ENCODE measurements at places on chromosomes 6 and 20.

GRCh38 chr20:49712996-49713752, 504 bp downstream of the B4GALT5 start:
- DNase-seq = peak; percentile 56

DNA sequence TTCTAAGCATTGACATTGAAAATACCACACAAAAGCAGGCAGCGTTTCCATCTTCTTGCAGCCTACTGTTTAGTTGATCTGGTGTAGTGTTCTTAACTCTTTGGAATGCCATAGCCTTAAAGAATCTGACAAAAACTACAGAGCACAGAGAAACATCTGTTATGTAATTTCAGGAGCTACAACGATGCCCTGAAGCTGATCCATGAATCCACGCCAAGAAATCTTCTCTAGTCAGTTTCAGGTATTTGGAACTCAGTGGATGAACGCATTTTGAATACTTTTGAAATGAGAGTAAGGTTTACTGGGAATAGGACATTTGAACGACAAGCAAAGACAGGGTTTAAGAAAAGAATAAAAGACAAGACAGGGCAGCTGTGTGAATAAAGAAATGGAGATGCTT, 17.8 kb downstream of the ALDH8A1 start:
- no peak for DNase-seq

DNA sequence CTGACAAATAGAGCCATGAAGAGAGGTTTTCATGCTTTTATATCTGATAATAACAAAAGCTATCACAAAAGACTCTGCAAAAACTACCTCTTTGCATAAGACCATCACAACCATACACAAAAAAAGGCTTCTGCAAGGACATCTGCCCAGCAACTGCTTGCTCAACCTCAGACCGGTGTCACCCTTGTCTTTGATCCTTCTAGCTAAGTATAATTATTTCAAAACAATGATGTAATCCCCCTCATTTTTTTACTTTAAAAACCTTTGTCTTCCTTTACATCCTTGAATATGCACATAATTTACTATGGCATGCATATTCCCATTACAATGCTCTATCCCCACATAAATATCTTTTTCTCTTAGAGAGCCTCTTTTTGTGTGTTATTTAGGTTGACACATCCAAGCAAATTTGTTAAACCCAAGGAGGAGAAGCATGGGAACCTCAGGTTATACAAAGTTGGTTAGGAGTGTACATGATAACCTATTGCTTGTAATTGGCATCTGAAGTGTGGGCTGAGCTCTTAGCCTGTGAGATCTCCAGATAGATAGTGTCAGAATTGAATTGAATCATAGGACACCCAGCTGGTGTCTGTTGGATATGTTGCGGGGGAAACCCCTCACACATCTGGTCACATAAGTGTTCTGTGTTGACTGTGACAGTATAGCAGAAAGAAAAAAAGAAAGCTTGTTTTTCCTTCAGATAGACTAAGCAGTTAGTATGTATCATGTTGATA, 20.7 kb upstream of the CGA start:
- DNase-seq = no peak

GRCh38 chr6:12001004-12001705, 11.0 kb upstream of the HIVEP1 start:
- no peak for DNase-seq

GRCh38 chr6:49839957-49840356, 26.4 kb downstream of the CRISP1 start:
- no peak for DNase-seq

DNA sequence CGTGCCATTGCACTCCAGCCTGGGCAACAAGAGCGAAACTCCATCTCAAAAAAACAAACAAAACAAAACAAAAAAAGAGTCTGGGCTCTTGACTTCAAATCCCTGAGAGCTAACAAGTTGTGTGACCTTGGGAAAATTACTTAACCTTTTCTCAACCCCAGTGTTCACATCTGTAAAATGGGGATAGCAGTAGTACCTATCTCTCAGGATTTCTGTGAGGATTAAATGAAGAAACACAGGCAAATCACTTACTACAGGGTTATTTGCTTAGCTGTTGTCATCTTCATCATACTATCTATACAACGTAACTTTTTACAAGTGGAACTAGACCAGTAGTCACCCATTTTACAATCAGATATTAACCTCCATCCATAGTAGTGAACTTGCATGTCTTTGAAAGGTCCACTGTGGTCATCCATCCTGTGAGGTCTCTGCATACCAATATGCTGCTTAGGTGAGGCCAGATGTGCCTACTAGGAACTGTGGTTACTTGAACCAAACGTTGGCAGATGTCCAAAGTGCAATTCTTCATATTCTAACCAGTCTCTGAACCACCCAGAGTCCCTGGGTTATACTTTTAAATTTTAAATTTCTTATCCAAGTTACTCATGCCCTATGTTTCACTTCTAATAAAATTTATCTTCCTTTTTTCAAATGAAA, 128.9 kb upstream of the BEND3 start:
- no peak for DNase-seq

GRCh38 chr20:24942679-24943078, 6.4 kb upstream of the CST7 start:
- DNase-seq = no peak

- DNase-seq = peak; percentile 52
These were observed 760 bp upstream of the IBTK start for GRCh38 chr6:82248273-82248735.

DNA sequence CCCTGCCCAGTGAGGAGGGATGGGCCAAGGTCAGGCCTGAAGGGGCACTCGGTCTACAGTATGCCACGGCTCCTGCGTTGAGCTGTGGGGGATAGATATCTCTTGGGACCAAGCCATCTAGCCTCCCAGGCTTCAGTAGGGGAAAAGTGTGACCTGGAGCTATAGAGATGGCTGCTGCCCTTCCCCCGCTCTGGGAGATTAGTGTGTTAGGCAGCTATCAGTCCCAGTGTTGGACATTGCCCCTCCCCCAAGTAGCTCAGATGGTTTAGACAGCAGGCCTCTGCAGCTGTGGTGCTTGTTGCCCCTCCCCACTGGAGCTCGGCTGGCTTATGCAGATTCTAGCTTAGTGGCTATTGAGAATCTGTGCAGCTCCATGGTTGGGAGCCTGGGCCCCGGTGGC, 56.8 kb downstream of the KHDRBS2 start:
- no peak for DNase-seq

GRCh38 chr20:19320005-19320404, 107.6 kb downstream of the SLC24A3 start:
- no peak for DNase-seq

- no peak for DNase-seq
These were observed 50.0 kb upstream of the SUPT3H start for GRCh38 chr6:45427726-45428125.

DNA sequence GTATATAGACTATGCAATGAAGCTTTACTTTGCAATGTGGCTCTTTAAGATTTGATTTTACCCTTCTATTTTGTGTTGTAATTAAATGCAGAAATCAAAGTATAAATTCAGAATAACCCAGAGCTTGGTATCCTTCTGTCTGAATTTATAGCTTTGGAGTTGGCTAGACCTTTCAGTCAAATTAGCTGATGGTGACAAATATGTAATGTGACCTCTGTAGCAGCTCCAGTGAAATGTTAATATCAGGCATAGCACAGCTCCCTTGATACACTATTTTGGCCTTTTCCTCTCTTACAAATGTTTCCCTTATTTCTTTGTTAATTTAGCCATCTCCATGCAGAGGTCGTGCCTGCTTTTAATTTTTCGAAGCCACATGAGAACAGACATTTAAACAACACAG, 11.1 kb downstream of the CBFA2T2 start:
- DNase-seq = no peak

DNA sequence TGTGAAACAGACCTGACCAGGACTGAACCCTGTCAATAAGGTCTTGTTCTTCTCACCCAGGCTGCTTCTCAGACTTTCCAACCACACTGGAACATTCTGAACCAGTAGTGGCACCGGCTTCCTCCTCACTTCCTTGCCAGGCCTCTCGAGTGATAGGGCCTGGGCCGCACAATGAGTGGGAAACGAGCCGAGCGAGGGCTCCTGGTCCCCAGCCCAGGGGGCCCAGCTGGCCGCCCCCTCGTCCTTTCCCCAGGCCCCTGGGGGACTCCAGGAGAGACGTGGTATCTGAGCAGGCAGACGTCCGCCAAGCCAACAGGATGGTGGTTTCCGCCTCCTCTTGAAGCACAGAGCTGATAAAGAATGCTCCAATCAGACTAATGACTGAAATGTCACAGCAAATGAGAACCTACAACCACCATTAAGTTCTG, 117.9 kb downstream of the GMDS start:
- DNase-seq = no peak

DNA sequence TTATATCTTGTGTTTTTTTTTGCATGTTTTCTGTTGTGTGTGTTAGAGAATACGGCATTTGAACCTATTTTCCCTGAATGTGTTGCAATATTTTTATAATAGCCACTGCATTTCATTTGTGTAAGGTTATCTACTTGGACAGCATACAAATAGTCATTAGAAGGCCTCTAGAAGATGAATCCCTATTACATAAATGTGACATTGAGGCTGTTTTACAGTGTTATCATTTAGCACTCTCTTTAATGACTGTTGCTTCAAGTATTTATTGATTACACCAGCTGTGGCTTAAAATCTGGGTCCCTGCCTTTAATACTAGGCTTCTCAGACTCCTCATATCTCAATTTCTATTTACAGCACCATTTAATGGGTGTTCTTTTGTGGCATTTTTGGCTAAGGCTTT, 465.8 kb downstream of the FRK start:
- no peak for DNase-seq

- peak; percentile 81 for DNase-seq
These were observed 78.7 kb upstream of the PHACTR3 start for GRCh38 chr20:59525500-59526241.

- no peak for DNase-seq
These were observed 83.4 kb downstream of the PRKN start for GRCh38 chr6:162644153-162644552.

- DNase-seq = peak; percentile 98
These were observed 20.9 kb downstream of the DEF6 start for GRCh38 chr6:35318196-35319171.

- DNase-seq = no peak
These were observed 212.7 kb downstream of the PACRG start for GRCh38 chr6:162940426-162940825.

- DNase-seq = no peak
These were observed 34.7 kb downstream of the SLC2A4RG start for GRCh38 chr20:63774306-63774705.

GRCh38 chr20:19456595-19457395, 244.4 kb downstream of the SLC24A3 start:
- DNase-seq = no peak

DNA sequence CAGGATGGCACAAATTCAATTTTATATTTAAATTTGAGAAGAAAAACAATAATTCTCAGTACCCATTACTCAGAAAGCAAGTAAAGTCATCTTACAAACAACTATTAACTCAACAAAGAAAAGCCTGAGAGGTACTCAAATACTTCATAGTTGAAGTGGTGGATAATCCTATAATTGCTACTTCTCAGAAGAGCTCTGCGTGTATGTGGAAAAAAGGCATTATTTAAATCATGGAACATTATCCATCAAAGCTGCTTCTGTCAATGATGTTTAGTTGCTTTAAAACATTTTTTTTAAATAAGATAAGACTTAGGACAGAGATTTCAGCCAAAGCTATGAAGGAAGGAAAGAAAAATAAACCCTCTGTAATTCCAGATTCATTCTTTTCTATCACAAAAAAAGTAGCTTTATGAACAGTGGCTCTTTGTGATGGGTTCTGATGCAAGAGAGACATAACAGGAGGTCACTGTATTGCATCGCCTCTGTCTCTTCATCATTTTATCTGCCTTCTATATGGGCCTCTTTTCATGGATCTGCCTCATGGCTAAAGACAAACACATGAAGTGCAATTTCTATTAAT, 367.9 kb upstream of the SLC35B3 start:
- no peak for DNase-seq

DNA sequence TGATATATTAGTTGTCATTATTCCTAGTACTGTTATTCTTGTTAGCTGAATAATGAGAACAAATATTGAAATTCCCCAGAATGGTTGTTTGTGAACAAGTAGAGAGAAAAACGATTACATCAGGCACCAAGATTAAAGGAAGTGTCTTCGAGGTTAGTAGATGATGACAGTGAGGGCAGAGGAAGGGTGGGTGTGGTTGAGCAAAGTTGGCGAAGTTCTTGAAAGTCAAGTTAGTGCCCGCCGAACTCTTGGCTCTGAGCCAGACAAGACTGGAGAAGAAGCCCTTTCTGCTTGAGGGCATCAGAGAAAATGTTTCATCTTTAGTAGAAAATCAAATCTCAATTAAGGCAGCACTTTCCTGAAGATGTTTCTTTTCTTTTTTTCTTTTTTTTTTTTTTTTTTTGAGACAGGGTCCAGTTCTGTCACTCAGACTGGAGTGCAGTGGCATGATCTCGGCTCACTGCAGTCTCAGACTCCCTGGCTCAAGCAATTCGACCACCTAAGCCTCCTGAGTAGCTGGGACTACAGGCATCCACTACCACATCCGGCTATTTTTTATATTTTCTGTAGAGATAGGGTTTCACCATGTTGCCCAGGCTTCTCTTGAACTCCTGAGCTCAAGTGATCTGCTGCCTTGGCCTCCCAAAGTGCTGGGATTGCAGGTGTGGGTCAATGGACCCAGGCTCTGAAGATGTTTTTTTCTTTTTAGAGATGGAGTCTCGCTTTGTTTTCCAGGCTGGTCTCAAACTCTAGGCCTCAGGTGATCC, 77.1 kb downstream of the SGK1 start:
- DNase-seq = no peak

- DNase-seq = no peak
These were observed 73.7 kb upstream of the TNFRSF21 start for GRCh38 chr6:47383360-47383759.

- no peak for DNase-seq
These were observed 204.6 kb downstream of the MEI4 start for GRCh38 chr6:77857421-77857820.

- no peak for DNase-seq
These were observed 90.8 kb downstream of the FRK start for GRCh38 chr6:115969930-115970273.

GRCh38 chr6:140660295-140660694, 1285.8 kb upstream of the CITED2 start:
- DNase-seq = no peak

- DNase-seq = no peak
These were observed 6.7 kb upstream of the LAMP5 start for GRCh38 chr20:9507544-9508239.
